Karpas-422 (cell line): ENCODE measurements at places on chromosomes 13 and 19. TPM values are rescaled to one million over a fixed set of nuclear protein-coding genes. Genes with fewer than 3 reads are reported as not detected.

Gene ICAM4
- not detected in 2 replicates for total RNA-seq

Gene ZNF45
- total RNA-seq, result 17.5 and 21.7 TPM in 2 replicates

Gene JAK3
- total RNA-seq, result 5.7 and 9.5 TPM in 2 replicates

Gene IGFL3
- total RNA-seq, result not detected in 2 replicates

Gene RAB3A
- total RNA-seq, result 2.5 and 6.2 TPM in 2 replicates

Gene ZNF154
- total RNA-seq, result 0.11 TPM in 1 of 2 replicates, not detected in the other

Gene EPS8L1
- not detected in 2 replicates for total RNA-seq

Gene TNFSF9
- 10.3 and 14.5 TPM in 2 replicates for total RNA-seq

Gene TUBB4A
- 0.45 and 0.83 TPM in 2 replicates for total RNA-seq
